GM04504 (cell line): ENCODE measurements at places on chromosomes 2 and 18.

DNA sequence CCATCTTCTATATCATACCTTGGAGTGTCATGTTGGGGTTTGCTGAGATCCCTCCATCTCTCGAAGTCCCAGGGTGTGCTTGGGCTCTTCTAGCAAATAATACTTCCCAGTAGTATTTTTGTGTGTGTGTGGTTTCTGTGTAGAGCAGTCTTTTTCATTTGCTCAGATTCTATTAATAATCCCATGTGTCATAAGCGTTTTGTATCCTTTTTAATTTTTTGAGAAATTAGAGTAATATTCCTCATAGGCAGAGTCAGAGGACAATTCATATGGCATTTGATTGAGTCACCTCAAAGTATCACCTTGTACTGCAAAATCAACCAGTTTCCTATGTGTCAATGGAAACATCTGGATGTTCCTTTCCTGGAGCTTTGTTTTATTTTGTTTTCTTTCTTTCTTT, 37.4 kb upstream of the PPP1R1C start:
- DNase-seq: no peak

DNA sequence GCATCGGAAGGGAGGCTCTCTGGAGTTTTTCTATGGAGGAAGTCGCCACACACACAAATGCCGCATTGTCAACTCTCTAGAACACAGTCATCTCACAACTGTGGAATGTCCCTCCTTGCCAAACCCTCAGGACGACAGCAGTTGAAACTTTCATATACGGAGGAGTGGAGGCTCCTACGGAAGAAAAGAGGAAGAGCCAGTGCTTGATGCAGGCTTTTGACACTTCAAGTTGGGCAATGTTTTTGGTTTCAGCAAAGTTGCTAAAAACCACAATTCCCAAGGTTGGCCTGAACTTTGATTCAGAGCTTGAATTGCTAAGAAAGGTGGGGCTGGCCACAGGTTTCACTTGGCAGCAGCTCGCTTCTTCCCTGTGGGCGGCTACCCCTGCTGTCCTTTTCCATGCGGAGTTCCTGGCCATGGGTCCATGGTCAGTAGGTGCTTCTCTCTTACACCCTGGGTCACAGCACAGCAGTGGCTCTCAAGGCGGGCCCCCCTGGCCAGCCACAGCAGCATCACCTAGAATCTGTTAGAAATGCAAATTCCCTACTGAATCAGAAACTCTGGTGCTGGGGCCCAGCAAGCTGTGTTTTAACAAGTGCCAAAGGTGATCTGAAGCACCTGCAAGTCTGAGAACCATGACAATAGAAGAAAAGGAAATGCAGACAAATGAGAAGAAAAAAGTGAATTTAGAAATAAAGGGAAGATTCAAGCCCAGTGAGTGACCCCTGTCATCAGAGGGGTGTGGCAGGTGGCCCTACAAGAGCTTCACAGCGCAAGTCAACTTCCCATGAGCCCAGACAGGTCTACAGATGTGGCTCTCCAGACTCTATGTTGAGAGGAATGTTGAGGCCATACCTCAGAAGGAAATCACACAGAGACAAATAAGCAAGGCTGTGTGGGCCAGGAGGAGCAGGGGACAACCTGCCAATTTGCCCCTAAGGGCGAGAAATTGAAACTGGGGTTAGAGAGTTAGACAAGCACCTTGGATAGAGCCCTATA, 856.4 kb downstream of the RNF144A start:
- no peak for DNase-seq

DNA sequence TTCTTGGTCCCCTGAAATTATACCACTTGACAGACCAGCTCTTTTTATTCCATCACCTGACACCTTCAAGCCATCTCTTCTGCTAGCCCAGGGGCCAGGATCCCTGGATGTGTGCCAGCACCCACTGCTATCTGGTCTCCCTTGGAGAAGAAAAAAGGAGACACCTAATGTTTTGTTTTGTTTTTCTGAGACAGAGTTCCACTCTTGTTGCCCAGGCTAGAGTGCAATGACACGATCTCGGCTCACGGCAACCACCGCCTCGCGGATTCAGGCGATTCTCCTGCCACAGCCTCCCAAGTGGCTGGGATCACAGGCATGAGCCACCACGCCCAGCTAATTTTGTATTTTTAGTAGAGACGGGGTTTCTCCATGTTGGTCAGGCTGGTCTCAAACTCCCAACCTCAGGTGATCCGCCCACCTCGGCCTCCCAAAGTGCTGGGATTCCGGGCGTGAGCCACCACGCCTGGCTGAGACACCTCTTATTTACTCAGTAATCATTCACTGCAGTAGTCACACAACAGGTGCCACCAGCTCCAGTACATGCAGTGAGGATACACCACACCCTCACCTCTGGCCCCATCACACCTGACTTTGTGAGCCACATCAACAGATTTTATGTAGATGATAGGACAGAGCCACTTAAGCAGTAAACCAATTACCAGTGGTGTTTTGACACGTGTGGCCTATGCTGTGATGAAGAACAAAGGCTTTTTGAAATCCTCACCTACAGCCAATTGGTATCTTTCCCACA, 42.8 kb upstream of the PCBP1 start:
- no peak for DNase-seq

- no peak for DNase-seq
Observed at GRCh38 chr2:57701391-57701791, 345.2 kb upstream of the VRK2 start.

DNA sequence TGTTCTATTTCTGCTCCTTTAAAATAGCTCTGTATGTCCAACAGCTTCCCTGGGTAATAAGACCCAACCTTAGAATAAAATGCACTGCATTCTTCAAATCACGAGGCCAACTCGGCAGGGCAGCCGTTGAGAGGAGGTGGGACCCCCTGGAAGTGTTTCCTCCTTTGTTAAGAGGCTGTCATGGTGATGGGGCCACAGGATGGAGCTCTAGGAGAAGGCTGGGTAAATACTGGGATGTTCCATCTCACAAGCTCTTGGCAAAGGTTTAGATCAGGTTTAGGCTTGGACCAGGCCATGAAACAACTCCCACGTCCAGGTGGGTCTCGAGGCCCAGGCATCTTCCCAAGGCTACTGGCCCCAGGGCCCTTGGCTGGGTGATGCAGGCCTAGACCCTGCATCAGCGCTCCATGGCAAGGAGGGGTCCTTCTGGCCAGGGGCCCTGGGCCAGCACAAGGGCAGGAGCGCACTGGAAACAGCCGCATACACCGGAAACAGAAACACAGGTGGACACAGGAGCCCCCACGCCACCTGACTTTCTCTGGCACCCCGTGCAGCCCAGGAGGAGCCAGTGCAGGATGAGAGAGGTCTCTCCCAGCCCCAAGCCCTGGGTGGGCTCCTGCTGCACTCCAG, 38.8 kb upstream of the OTOS start:
- DNase-seq: no peak

DNA sequence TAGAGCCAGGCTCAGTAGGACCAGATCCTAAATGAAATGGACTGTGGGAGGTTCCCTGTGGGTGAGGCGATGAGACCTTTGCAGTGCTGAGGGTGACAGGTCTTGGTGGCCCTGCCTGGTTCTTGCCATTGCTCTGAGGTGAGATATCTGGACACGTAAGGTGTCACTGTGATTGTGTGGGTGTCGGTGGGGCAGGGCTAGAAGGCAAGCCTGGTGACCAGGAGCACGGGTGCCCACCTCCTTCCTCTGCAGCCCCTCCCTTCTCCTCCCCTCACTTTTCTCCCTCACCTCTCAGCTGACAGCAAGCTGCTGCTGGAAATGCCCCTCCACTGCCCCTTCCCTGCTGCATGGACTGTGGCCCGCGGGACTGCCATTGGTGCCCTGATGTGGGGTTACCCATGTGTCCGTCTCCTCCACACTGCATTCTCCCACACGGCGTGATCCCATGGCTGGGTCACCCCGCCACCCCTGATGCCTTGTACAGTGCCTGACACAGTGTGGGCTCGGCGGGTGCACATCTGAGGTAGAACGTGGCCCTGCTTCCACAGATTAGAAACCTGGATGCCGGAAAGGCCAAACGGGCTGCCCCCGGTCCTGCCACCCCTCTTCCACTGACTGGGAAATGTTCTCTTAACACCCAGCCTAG, 55.6 kb upstream of the FOSL2 start:
- no peak for DNase-seq

DNA sequence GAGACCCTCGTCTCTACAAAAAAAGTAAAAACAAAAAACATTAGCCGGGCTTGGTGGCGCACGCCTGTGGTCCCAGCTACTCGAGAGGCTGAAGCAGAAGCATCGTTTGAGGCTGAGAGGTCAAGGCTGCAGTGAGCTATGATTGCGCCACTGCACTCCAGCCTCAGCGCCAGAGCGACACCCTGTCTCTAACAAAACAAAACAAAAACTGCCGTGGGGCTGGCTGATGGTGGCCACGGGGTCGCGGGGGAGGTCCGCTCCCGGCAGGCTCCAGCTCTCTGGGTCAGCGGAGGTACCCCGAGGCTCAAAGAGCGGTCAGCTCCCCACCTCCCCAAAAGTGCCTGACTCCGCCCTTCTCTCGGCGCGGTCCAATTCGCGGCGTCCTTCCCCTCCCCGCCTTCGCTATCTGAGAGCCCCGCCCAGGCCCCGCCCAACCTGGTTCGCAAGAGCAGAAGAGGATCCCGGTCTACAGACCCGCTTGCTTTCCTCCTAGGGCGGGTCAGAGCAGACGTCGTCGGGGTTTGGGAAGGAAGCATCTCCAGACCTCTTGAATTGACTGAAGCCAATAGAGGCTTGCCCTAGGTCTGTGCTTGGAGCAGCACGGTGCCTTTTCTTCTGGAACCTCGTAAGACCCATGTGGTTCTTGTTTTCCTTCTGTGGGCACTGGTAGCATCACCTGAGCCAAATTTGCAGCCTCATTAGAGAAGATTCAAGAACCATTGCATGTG, 7.8 kb downstream of the RAX start:
- no peak for DNase-seq

DNA sequence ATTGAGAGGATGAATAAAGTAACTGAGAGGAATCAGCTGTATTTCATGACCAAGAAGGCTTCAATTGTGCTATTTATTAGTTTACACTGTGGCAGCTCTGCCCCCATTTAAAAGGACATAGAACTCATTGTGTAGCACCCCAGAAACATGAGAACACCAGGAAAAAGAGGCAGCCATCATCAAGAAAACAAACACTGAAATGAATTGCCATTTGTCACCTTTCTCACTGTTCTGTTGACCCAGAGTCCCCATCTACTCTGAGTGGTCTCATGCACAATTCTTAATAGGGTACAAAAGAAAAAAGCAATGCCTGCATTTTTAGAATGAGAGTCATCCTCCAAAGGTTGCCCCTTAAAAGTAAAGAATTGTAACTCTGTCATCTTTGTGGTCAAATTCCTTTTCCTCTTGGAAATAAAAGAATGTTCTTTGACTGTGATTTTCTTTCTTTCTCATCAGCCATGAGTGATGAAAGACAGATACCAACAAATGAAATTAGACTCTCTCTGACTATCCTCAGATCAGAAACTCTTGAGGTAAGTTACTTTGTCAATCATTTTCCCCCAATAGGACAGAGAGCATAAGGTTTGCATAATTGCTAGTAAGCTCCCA, 1941.9 kb upstream of the PIK3C3 start:
- no peak for DNase-seq

- DNase-seq: no peak
Observed at GRCh38 chr2:71934320-71934593, 213.4 kb downstream of the CYP26B1 start.

- DNase-seq: no peak
Observed at GRCh38 chr2:105753380-105753779, 8.7 kb downstream of the NCK2 start.

GRCh38 chr2:15082105-15083058, 449.9 kb downstream of the LRATD1 start:
- no peak for DNase-seq

DNA sequence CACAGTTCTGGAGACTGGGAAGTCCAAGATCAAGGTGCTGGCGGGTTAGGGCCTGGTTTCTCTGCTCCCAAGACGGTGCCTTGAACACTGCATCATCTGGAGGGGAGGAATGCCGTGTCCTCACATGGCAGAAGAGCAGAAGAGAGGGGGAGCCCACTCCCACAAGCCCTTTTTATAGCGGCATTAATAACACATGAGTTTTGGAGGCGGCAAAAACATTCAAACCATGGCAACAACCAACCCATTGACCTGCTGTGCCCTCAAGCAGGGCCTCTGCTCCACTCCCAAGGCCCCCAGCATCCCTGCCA, 62.0 kb downstream of the SMAD7 start:
- DNase-seq: no peak

DNA sequence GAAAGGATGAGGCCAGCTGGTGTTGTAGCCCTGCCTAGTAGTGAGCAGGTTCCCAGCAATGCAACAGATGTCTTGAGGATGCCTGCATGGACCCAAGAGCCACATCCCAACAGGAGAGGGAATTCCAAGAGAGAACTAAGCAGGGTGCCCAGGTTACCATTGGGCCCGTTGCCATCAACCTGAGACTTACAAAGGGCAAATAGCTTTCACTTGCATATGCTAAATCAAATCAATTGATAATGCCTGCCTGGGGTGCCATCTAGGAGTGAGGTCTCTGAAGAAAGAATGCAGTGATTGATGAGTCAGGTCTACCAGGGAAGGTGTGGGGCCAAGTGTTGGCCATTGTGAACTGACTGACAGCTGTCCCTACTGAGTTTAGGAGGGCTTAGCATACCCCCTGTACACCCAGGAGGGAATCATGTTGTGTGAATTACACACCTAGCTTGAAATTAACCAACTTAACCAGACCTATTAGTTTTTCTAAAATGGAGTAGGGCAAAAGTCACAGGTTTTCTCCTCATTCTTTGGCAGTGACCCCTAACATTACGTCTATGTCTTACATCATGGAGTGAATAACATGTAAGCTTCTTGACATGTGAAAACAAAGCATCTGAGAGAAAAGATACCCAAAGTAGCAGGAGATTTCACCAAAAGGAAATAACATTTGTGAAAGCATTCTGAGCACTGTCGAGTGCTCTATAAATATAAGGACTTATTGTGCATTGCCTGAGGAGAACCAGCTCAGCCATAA, 32.3 kb downstream of the FHOD3 start:
- no peak for DNase-seq

GRCh38 chr2:113762377-113763118, 6.1 kb upstream of the SLC35F5 start:
- DNase-seq: peak; percentile 69

DNA sequence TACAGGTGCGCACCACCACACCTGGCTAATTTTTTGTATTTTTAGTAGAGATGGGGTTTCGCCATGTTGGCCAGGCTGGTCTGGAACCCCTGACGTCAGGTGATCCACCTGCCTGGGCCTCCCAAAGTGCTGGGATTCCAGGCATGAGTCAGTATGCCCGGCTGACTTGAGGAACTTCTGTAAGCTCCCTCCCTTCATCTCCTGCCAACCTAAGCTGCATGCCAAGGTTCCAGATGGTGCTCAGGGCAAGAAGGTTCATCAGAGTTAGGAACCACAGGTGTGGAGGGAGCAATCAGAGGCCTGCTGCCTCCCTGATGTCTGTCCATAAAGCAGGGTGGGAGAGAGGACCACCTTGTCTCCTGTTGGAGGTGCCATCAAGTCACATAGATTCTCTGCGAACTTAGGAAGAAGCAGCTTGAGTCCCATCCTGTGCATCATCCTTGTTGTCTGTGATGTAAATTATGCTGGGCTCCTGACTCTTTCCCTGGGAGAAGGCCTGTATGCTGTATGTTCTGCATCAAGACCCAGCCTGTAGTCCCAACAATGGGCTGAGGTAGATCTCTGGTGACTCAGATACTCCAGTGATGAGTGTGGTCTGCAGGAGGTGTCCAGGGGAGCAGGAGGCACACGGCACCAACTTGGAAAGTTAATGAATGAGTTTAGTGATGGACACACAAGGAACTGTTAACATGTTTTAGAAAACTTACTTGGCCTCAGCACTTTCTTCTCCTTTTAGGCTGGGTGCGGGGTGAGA, 53.1 kb downstream of the TMEM17 start:
- no peak for DNase-seq
